ENCODE measurements at places on chromosomes 5 and 9. TPM values are rescaled to one million over a fixed set of nuclear protein-coding genes. Genes with fewer than 3 reads are reported as not detected.

The APBA1 gene
- 0.65 TPM for total RNA-seq

The TXNDC8 gene
- not detected for total RNA-seq

The ARID3C gene
- not detected for total RNA-seq

The LRRC19 gene
- not detected for total RNA-seq

The CCT5 gene
- total RNA-seq, result 511 TPM

The ZNF883 gene
- total RNA-seq, result 5.9 TPM

The FAM78A gene
- 0.37 TPM for total RNA-seq

The C9orf153 gene
- total RNA-seq, result not detected

The RANBP17 gene
- total RNA-seq, result 3.5 TPM

The TMEFF1 gene
- 0.99 TPM for total RNA-seq

The INSL4 gene
- 1.0 TPM for total RNA-seq

The NR2F1 gene
- total RNA-seq, result 1.2 TPM

The GRXCR2 gene
- total RNA-seq, result not detected

The ADCY2 gene
- total RNA-seq, result not detected

The PCDHB16 gene
- 0.14 TPM for total RNA-seq

The ZNF366 gene
- total RNA-seq, result not detected

The PTGES gene
- total RNA-seq, result 40.9 TPM

The ABLIM3 gene
- 7.6 TPM for total RNA-seq

The RGS7BP gene
- total RNA-seq, result not detected

The ANKRD33B gene
- total RNA-seq, result 0.65 TPM

The PCDHGA8 gene
- total RNA-seq, result 0.51 TPM

The CTXN3 gene
- total RNA-seq, result not detected

The CCDC192 gene
- not detected for total RNA-seq

Measured in airway epithelial cell (primary cell).